ENCODE measurements at places on chromosomes 3 and 15.
A peak's percentile ranks its signal among the peaks of the same experiment; 100 is the strongest.

- DNase-seq, result no peak
Measured at GRCh38 chr3:151166161-151166560, 36.9 kb downstream of the GPR171 start.

GRCh38 chr3:173531602-173532001 lies 134.1 kb downstream of the NLGN1 start:
- no peak for DNase-seq

DNA sequence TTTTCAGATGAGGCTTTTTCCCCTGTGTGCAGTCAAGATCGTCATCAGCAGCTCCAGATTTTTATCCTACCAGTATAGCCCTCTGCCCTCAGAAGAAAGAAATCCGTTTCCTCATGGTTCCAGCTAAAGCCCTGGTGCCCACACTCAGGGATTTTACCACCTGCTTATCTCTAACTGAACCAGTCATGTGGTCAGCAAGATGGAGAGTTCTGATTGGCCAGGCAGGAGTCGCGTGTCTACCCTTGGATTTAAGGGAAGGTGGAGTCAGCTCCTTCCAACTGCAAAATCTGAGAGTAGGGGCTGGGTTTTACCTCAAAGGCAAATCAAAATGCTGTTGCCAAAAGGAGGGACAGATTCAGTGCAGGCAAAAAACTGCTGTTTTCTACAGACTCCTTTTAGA lies 135.3 kb downstream of the LRTM1 start:
- DNase-seq, result no peak

DNA sequence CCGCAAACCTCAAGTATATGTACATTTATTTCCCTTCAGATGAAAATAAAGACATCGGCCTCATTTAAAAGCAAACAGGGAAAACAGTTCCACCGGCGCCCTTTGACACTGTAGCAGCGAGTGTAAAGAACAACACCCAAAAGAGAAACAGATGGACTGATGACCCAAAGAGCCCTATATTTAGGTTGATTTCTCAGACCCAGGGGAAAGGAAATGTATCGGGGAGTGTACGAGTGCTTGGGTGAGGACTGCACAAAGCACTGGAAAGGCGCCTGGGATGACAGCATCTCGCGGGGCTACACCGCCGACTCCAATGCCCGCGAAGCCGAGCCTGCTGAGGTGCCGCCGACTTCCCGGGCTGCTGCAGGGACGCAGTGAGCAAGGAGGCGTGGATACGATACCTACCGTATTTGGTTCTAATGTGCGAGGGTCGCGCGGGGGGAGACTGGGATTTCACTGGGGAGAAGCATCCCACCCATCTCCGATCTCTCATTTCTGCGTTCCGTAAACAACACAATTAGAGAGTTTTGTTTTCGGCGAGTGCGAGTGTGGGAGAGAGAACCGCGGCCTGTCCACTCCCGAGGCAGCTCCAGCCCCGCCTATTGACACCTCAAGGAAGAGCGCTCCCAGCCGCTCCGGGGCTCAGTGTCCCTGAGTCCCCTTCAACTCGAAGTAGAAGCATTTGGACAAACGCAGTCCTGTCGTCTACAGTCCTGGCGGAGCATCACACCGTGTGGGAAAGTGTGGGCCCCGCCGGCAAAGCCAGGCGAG lies 2.0 kb downstream of the MECOM start:
- DNase-seq, result peak; percentile 83

DNA sequence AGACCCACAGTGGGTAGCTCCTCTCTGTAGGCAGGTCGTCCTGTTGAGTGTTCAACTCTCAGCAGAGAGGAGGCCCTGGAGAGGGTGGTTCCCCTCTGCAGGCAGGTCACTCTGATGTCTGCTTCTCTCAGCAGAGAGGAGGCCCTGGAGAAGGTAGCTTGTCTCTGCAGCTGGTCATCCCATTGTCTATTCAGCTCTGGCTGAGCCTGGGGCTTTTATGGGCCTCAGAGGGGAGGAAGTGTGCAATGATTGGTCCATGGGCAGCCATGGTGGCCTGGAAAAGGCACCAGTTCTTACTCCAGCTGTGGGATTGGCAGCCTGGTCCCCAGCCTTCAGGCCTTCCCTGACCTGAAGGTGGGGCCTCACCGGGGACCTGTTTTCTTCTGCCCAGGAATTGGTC lies 52.9 kb downstream of the PPCDC start:
- no peak for DNase-seq

- DNase-seq, result no peak
Measured at GRCh38 chr3:194360568-194360967, 9.0 kb downstream of the LRRC15 start.

DNA sequence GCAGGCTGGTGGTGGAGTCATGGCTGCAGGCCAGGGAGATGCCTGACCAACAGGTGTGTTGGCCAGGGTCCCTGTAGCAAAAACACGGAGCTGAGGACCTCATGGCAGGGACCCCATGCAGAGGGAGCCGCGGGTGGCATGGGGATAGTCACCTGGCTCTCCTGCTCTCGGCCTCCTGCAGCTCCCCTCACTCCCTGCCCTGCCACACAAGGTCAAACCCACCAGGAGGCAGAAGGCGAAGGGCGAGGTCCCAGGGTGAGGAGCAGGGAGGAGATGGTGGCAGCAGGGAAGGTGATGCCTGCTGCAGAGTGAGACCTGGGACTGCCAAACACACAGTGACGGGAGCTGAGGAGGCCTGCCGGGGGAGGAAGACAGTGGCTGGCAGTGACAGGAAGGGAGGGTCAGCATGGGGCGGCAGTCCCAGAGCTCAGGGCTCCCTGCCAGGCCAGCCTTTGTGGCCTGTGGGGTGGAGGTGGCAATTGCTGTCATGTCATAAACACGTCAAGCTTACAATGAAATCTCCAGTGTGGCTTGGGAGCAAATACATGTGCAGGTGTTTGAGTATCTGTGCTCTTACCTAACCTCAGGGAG lies 144.3 kb downstream of the TJP1 start:
- DNase-seq, result no peak

GRCh38 chr3:13702286-13702685 lies 153.4 kb downstream of the FBLN2 start:
- no peak for DNase-seq
